Thymus (tissue), 14 donors: ENCODE measurements at places on chromosomes 13 and 19.

GRCh38 chr19:6021878-6022569, 44.1 kb upstream of the RANBP3 start:
- peak; percentile 89 for DNase-seq

DNA sequence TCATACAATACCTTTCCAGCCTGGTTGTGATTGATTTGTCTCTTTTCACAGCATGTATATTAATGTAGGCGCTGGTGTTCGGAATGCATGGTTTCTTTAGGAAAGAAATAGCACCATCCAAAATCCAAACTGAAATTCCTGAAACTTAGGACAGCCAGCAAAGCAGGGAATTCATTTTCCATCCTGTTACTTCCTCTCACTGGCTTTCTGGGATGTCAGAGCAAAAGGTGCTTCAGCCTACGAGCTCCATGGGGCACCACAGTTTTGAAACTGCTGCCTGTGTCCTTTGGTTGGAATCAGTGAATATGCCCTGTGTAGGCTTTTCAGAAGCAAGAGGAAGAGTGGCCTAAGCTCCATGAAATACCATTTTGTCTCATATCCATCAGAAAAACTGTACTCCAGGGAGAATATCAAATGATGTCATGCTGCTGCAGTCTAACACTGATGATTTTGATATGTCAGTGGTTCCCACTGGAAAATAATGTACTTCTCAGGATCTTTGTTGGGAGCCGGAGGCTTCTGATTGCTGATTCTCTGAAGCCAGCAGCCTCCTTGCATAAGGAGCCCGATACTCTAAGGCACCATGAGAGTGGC, 117.8 kb upstream of the SERP2 start:
- no peak for DNase-seq

GRCh38 chr13:93039131-93039530, 187.5 kb upstream of the GPC6 start:
- no peak for DNase-seq

GRCh38 chr13:104414771-104415170, 1348.6 kb upstream of the SLC10A2 start:
- no peak for DNase-seq

DNA sequence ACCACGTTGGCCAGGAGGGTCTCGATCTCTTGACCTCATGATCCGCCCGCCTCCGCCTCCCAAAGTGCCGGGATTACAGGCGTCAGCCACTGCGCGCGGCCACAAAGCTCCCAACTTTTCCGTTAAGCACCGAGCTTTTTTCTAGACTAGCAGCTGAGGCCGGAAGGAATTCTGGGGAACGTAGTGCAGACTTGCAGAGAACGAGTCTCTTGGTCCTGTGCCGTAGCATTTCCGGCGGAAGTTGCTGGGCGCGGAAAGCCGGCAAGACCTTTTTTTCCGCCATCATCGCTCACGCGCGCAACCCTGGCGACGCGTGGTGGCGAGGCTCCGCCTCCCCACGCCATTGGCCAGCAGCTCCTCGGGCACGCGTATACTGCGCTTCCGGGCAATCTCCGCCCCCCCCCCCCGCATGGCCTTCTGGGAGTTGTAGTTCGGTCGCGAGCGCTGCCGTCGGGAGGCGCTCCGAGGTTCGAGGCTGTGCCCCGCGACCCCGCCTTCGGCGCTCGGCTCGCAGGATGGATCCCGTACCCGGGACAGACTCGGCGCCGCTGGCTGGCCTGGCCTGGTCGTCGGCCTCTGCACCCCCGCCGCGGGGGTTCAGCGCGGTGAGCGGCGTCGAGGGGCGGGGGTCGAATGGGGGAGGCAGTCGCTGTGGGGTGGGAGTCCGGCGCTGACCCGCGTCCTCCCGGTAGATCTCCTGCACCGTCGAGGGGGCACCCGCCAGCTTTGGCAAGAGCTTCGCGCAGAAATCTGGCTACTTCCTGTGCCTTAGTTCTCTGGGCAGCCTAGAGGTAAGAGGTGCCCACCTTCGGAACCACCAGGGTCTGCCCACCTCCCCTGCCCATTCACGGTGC, at the start of gene MVB12A:
TSS of gene MVB12A (plus strand) at position 427 of the 854 bp plus-strand sequence. CDS start at position 516, 89 bp downstream.
- DNase-seq: peak; percentile 98

DNA sequence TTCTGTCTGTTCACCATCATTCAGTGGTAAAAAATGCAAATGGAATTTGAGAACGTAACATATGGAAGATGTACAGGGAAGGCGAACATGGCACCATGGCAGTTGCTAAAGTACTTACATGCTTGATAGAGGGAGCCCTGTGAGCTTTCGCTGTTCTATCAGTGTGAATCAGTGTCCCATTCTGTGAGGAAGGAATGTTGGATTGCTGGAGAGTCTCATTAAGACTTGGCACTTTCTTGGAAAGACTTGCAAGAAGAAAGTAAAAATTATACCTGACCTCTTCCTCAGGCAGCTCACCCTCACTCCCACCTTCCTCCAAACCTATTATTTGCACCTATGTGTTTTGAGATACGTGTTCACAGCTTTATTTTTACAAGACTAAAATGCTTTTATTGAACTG, 43.5 kb downstream of the FREM2 start:
- DNase-seq: no peak

DNA sequence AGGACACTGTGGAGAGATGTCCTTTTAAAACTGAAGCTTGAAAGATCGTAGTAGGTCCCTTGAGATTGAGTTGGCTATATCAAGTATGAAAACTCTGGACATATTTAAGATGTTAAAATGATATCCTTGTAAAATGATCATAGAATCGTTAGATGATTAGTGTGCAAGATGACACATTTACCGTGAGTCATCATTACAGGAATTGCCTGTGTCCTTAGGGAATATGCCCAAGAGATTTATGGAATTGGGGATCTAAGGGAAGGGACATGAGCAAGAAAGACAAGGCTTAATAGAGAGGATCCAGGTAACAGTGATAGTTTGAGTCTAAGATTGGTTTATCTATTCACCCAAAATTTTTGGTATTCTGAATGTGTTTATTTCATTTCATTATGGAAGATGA, 233.7 kb downstream of the GPC5 start:
- no peak for DNase-seq

DNA sequence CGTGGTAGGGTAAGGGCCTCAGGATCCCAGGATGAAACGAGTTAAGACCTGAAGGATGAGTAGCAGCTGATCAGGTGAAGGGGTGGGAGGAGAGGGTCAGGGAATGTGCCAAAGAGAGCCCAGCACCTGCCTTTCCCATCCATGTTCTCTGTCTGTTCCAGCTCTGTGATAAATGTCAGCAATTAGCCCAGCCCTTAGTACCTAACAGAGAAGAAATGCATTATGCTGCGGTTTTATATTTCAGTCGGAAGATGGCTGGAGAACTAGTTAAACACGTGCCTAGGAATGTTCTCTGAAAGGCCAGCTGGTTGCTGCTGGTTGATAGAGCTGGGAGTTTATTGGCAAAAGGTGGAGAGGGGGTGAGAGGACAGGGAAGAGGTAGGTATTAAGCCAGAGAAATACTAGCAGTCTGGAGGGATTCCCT, 268.2 kb downstream of the SHISA2 start:
- no peak for DNase-seq

DNA sequence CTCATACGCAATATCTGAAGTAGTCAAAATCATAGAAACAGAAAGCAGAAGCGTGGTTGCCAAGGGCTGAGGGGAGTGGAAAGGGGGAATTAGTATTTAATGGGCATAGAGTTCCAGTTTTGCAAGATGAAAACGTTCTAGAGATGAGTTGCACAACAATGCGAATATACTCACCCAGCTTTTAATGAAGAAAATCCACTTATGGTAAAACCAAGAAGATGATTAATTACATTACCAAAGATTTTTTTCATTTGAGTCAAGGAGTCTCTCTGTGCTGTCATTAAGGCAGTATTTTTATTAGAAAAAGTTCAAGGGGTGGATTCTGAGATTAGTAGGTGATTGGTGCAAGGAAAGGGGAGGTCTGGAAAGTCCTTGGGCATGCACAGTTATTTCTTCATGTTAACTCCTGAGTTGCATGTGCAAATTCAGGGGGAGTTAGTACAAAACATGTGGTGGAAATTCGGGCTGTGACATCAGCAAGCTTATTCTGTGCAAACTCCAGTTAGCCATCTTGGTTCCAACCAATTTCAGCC, 6.9 kb upstream of the CBY2 start:
- DNase-seq: no peak

DNA sequence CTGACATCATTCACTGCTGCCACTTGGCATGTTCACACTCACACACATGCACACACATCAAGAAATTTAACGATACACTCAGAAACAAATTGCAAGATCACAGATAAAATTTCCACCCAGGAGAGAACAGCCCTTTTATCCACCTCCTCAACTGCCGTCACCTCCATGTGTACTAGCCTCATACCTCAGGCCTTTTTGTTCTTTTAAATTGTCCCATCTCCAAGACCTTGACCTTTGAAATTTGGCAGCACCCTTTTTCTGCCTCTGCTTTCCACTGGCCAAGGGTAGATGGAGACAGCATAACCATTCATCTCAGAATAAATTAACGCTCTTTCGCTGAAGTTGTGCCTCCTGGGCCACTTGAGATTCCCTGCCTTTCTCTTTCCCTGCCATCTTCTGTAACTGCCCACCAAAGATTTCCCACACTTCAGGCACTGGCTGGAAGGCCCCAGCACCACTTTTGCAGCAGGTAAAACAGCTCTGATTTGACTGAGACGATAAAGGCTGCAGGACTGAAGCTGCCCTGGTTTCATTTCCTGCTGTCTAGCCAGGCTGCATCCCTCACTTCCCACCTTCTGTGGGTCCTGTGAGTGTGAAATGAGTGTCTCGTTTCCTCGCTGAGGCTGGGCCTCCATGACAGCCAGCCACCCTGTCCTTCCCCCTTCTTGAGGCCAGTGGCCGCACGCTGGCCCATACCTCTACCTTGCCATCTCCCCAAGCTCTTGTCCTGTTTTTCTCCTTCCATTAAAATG, 39.3 kb downstream of the MBNL2 start:
- DNase-seq: no peak

- DNase-seq: peak; percentile 18
Observed at GRCh38 chr13:98142380-98143156, at the start of gene FARP1. Gene FARP1, plus strand, starts transcription at chr13:98143094. Its CDS starts 70,149 bp downstream, at chr13:98213243.

GRCh38 chr19:1861599-1862031, 1.8 kb downstream of the KLF16 start:
- no peak for DNase-seq

- DNase-seq: no peak
Observed at GRCh38 chr13:112876305-112877000, 92.6 kb upstream of the MCF2L start.

GRCh38 chr19:1882786-1883692, 2.3 kb downstream of the ABHD17A start:
- DNase-seq: no peak

DNA sequence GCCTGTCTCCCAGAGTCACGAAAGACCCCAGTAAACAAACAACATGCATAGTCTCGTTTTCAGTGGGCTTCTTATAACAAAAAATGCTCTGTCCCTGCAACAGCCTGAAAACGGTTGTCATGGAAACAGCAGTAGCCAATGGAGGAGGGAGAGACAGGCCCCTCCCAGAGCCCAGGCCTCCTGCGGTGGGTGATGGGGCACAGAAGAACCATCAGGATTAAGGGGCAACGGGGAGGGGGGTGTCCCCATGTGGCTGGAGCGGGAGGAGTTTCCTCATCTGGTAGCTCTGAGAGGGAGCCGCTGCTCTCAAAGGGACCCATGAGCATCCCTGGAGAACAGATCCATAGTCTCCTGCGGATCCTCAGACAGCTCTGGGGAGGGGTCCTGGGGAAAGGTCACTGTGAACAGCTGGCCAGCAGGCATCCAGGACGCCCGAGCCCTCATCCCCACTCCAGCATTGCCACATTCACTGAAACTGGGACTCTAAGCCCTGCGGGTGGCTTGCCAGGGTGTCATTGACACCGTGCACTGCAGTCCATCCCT, 37.5 kb upstream of the PNMA8B start:
- no peak for DNase-seq

DNA sequence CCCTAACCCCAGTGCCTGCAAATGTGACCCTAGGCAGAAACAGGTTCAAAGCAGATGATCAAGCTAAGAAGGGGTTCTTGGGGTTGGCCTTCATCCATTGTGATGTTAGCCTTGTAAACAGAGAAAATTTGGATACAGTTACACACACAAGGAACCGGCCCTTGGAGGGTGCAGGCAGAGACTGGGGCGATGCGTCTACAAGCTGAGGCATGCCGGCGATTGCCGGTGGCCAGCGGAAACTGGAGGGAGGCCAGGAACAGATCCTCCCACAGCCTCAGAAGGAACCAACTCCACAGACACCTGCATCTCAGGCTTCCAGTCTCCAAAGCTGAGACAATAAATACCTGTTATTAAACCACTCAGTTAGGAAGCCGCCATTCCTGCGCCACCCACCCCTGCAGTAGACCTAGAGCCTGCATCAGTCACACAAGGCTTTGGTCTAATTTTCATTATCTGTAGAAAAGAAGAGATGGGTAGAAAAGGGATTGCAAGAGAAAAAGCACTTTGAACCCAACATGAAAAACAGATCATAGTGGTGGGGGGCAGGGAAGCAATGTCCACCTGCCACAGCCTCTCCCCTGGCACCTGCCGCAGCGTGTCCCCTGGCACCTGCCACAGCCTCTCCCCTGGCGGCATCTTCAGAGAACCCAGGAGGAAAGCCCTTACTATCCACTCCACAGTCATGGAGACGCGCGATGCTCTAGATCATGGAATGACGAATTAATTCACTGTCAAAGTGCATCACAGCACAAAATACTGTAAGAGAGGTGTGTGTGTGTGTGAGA, 119.7 kb upstream of the SOX1 start:
- DNase-seq: no peak

DNA sequence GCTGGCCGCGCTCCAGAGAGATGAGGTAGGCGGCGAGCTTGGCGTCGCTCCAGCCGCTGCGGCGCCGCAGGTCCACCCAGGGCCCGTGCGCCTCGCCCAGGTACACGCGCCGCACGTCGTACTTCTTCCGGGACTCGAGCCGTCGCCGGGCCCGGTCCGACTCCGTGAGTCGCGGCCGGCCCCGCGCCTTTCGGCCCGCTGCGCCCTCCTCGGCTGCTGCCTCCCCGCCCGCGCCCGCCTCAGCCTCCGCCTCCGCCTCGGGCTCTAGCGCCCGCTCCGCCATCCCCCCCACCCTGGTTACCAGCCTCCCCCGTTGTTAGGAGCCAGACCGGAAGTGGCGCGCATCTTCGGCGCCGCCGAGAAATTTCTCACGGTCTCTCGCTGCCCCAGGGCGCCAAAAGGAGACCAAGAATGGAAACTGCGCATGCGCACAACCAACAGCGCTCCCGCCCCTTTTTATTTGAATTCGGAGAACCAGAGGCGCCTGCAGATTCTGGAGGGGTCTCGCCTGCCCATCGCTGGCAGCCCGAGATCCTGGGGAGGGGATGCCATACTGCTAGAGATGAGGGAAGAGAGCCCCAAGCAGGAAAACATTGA, at the start of gene ZNF653:
TSS of gene ZNF653 (minus strand) at position 336 of the 597 bp plus-strand sequence. CDS start at position 283, 53 bp downstream.
- DNase-seq: peak; percentile 95

DNA sequence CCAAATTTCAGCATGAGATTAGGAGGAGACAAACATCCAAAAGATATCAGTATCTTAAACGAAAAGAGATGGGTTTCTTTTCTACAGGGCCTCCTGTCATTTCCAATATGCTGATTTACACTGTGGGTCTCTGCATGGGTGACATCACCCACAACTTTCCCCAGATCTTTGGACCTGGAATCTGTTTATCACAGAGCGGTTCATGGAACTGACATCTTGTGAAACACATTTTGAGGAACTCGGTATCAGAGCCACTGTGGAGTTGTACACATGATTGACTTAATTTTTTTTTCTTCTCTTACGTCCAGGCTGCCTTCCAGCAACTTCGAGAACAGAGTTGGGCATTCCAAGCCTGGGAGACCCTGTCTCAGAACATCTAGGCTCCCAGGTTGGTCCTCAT, 80.2 kb upstream of the SERP2 start:
- no peak for DNase-seq

GRCh38 chr13:31043957-31044356, 111.5 kb downstream of the TEX26 start:
- no peak for DNase-seq

GRCh38 chr19:18418483-18419194, 559 bp upstream of the SSBP4 start:
- no peak for DNase-seq

- no peak for DNase-seq
Observed at GRCh38 chr19:37466277-37466797, 907 bp downstream of the ZNF569 start.
